ENCODE measurements at places on chromosomes 2 and 18.

DNA sequence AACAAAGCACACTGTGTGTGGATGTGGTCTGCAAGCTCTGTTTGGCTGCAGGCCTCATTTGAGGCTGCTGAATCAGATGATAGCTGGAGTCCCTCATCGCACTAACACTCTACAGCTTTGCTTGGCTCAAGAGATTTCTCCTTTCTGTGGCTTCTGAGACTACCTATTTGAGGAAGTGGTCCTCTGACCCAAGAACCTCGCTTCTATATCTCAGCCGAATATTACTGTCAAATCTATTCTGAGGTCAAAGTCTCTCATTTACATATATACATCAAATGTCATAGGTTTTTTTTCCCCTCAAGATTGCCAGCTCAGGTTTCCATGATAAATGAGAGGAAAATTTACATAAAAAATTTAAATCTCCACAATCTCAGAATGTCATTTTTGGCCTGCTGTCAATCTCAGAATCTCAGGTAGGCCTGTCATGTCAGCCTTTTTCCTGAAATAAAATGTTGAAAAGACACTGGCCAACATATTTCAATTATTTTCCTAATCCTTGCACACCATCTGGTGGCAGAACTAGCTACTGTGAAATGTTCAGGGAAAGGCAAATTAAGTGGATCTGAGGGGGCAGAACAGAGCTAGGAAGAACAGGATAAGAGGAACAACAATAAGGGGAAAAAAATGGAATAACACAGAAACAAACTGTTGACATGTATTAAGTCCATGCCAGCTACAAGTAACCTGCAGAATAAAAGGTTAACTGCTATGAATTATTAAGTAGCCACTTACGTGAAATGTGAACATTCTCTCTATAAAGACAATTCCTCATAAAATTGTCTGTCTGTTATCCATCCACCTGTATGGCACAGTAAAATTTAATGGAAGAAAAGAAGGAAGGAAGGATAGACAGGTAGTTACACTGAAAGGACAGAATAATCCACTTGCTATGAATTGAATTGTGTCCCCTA is 39.3 kb downstream of the AP1S3 start:
- DNase-seq: peak; percentile 58

DNA sequence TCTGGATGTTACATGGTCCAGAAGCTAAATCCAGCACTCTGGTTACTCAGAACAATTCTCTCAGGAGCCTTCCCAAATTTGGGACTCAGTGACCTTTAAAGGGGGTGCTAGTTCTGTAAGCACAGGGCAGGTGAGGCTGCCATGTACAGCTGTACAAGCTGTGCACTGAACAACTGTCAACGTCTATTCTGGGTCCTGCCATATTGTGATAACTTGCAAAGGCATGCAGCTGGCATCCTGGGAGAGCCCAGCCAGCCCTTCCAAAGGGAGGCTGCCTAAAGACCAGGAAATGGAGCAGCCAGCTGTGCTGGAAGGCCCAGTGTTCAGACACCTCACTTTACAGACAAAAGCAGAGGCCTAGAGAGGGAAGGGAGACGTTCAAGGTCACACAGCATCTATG is 204.8 kb downstream of the KLHL29 start:
- DNase-seq: peak; percentile 39

DNA sequence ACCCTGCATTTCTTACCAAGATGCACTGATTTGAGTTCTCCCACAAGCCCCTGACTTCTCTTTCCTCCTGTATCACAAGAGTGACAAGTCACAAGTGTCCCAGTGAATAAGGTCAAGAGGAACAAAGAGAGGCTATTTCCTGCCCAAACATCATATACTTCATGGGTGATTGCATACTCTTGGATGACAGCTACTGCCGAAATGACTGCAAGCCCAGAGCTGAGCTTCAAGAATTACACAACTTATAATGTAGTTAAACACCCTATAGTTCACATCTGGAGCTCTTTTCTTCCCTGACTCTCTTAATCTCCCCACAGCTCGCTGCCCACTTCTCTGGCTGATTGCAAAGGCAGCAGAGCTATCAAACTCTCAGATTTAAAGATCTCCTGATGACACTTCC is 289.7 kb upstream of the PARD3B start:
- DNase-seq: no peak

- DNase-seq: no peak
Measured at GRCh38 chr2:50388324-50388723, 643.6 kb downstream of the NRXN1 start.

- no peak for DNase-seq
Measured at GRCh38 chr2:104851291-104852089, 2.4 kb upstream of the POU3F3 start.

DNA sequence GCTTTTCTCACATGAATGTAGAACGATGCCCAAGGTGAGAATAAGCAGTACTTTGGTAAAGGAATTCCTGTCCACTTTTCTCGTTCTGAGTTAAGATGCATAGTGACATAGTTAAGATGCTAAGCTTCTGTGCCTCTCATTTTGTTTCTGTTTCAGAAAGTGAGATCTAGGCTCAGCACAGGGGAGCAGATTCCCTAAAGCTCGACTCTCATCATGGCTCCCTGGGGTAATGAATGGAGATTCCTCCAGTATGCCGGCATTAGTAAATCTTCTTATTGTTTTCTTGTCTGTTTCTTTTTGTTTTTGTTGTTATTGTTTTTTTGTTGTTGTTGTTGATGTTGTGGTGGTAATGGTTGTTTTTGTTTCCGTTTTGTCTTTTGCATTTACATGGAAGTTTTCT is 225.4 kb downstream of the LRRTM4 start:
- no peak for DNase-seq

DNA sequence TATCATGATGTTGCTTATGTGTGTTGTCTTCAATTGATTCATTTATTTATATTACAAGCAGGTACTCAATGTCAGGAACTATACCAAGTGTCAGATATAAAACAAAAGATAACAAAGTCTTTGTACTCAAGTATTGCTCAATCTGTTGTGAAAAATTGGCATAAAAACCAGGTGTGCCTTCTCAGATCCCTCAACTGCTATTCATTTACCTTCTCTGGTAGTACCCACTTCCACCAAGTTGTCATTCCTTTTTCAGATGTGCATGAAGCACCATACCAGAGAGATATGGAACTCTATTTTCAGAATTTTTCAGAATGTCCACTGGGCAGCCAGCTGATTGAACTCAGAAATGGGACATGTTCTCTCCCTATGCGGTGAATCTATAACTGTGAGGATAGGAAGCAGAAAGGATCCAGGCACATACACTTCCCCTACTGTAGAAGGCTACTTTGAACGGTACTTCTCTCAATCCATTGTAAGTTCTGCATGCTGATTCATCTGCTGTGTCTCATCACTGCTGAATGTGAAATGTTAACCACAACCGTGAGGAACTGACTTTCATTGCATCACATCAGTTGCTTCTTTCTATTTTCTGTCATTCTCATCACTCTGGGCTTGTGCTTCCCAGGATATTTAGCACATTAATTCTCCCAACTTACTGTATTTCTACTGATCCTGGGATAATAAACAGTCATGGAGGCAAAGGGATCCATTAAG is 1621.3 kb downstream of the SUCLG1 start:
- DNase-seq: peak; percentile 10

DNA sequence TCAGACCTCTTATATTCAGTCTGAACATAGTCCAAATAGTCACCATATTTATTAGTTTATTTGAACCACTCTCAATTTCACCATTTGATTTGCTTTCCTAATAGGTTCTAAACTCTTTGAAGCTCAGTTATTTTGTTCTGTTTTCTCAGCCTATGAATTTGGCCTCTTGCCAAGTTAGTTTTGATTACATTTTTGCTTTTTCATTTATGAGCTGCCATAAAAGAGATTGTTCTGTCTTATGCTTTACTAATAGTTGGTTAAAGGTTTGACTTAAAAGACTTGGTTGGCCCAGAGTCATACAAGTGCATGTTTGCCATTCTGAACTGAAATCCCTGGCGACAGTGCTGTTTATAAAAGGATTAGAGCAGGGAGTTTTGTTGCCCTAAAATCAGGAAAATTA is 85.9 kb upstream of the RANBP2 start:
- no peak for DNase-seq

DNA sequence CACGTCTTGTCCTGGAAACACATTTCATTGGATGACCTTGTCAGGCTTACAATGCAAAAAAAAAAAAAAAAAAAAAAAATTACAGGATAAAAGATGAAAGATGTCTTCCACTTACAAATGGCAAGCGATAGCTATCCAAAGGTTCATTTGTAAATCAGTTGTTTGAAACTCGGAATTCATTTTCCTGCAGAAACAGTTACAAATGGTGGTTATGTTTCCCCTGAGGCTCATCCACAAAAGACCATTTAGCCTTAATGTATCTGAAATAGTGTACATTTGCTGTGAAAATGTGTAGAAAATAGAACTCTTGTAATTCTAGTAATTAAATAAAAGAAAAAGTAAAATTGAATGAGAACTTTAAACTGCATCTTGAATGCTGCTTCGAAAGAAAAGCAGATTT is 25.9 kb downstream of the DPP10 start:
- DNase-seq: no peak

DNA sequence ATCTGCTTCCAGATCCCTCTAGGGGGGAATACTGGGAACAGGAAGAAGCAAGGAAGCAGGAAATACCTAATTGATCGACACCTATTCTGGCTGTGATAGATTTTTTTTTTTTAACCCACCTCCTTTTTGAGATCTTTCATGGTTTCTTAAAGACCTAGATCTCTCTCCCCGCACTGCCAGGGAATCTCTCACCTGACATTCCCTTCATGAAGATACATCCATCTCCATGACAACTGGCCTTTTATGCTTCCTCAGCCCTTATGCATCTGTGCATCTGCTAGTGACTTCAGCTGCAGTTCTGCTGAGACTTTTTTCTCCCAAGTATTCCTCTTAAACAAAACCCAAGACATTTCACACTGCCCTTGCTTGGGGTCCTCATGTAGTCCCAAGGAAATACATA is 21.1 kb upstream of the CPO start:
- no peak for DNase-seq

DNA sequence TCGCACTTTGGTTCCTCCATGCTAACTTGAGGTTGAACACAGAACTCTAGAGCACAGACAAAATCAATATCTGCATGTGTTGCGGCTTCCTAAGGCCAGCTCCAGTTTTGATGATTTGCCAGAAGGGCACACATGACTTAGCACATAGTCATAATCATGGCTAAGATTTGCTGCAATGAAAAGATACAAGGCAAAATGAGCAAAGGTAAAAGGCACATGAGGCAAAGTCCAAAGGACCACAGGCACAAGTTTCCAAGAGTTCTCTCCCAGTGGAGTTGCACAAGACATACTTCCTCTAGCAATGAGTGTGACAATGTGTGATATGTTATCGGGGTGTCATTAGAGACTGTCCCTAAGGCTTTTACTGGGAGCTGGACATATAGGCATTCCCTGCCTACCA is 24.2 kb upstream of the CXXC1 start:
- DNase-seq: no peak

DNA sequence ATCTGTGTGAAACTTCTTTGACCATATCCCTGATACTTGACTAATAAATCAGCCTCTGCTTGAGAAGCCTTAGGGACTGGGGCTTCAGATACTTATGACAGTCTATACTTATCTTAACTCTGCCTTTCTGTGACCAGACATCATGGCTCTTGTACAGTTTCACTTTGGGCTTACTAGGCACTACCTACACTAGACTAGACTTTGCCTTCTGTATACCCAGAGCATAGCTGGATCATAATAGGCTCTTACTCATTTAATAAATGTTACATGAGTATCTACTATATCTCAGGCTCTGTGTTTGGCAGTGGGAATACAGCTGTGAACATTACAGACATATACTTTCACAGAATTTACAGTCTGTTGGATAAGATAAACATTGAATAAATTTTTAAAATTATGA is 9.0 kb downstream of the UGP2 start:
- DNase-seq: no peak

DNA sequence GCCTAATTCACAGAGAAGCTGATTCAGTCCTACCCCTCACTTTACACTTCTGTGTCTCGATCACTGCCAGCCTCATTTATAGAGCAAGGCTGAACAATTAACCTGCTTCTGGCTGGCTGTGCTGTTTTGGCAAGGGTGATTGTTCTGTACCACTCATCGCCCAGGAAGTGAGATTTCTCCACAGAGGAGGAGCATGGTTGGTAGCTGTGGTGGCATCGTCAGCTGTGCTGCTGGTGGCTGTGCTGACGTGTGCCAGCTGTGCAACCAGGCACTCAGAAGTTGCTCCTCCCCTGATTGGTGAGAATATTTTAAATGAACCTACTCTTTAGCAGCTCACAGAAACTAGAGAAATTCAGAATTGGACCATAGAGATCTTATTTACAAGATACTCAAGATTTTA is 158.3 kb downstream of the EML6 start:
- no peak for DNase-seq

GRCh38 chr2:151670846-151671597 is 63.3 kb downstream of the NEB start:
- no peak for DNase-seq

DNA sequence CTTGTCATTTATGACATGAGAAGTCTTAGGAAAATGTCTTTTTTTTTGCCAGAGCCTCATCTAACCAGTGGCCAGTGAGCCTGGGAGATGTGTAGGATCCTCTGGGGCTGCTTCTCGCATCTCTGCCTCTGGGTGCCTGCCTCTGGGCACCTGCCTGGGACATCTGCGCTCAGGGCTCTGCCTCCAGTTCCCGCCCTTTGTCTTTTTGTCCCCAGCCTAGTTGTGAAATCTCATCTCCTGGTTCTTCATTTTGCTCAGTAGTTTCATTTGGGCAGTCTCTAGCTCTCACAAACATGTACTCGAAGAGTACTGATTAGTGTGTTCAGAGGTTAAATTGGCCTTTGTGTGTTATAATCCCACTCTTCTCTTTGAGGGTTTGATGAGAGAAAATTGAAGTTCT is 92.0 kb downstream of the LTBP1 start:
- no peak for DNase-seq
